MCF 10A (cell line): ENCODE measurements at places on chromosomes 1 and 21.

DNA sequence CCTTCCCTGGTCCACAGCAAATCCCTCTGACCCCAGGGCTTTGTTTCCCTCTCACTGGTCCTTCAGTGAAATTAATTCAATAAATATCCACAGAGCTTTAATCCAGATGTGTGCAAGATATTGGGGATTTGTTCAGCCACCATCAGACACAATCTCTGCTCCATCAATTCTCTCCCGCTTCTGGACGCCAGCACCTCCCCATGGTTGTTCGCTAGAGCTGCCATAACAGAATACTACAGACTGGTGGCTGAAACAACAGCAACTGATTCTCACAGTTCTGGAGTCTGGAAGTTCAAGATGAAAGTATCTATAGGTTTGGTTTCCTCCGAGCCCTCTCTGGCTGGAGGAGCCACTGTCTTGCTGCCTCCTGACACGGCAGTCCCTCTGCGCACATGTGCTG is 303.9 kb downstream of the SMYD3 start:
- no peaks in the 10 kb centered on the region for H3K27me3 ChIP-seq
- no peaks in the 10 kb centered on the region for H3K36me3 ChIP-seq
- no peak overlapping the region for H3K27ac ChIP-seq
- no peak overlapping the region for H3K4me3 ChIP-seq
- H3K4me1 ChIP-seq = no peaks in the 10 kb centered on the region

DNA sequence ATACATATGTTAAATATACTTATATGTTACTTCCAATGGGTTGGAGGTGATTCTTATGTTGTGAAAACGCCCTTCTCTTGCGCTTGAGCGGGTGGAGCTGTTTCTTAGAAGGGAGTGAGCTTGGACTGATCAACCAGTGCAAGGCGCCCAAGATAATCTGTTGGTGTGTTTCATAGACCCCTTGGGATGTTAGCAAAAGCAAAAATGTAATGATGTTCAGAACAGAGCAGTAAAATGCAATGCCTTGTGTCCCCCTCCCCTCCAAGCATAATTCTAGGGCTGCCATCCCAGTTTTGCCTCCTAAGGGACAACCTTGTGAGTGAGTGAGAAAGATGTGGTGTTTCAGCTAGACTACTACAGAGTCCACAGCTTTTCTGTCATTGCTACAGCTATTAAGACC is 6.2 kb upstream of the CD34 start:
- H3K27me3 ChIP-seq = peaks cover 12% of the 10 kb centered on the region
- H3K36me3 ChIP-seq = no peaks in the 10 kb centered on the region
- no peak for DNase-seq
- H3K4me1 ChIP-seq = peaks cover 6% of the 10 kb centered on the region

- H3K36me3 ChIP-seq = peaks cover 6% of the 10 kb centered on the region
- DNase-seq = peak; percentile 52
- peaks cover 13% of the 10 kb centered on the region for H3K4me1 ChIP-seq
- peak overlapping the region; percentile 90 for H3K27ac ChIP-seq
Observed at GRCh38 chr1:28668956-28669723, 556 bp downstream of the GMEB1 start.

- no peak for DNase-seq
- no peak overlapping the region for H3K27ac ChIP-seq
Observed at GRCh38 chr1:69833536-69833935, 265.8 kb downstream of the LRRC7 start.

DNA sequence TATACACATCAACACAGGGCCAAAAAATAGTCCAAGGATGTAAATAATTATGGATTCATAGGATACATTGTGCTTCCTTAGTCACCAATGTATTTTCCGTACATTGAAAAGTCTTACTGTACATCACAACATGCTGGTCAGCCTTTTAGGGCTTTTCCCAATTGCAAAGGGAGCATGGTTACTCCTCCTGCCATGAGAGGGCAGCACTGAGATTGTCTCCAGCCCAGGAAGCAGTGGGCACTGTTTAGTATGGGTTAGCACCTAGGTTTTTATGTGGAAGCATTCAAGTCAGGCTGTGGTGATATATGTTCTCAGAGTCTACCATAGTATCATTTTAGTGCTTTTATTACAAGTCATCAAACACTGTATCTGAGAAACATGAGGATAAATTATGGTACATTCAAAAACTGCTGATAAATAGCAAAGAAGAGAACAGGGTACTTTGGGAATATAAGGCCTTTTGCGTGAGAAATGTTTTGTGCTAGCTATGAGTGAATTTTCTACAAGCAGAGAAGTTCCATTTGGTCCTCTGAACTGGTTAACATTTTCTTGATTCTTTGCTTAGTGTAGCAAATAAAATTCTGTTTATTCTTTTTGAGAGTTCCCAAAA is 34.0 kb downstream of the ST6GALNAC5 start:
- peak; percentile 69 for DNase-seq
- H3K27me3 ChIP-seq = no peaks in the 10 kb centered on the region
- H3K36me3 ChIP-seq = no peaks in the 10 kb centered on the region
- H3K4me3 ChIP-seq = no peak overlapping the region

DNA sequence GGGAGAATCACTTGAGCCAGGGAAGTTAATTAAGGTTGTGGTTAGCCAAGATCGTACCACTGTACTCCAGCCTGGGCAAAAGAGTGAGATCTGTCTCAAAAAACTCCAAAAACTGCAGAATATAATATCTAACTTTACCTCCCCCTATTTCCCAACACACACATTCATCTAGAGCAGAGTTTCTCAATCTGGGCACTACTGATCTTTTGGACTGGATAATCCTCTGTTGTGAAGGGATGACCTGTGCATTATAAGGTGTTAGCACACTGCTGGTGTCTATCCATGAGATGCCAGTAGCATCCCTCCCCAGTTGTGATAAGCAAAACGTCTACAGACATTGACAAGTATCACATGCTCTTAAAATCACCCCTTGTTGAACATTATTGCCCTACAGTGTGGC is 61.8 kb downstream of the RGS13 start:
- H3K4me3 ChIP-seq = no peak overlapping the region
- no peak overlapping the region for H3K27ac ChIP-seq
- DNase-seq = no peak
- no peaks in the 10 kb centered on the region for H3K36me3 ChIP-seq
- H3K27me3 ChIP-seq = no peaks in the 10 kb centered on the region
- peaks cover 10% of the 10 kb centered on the region for H3K4me1 ChIP-seq

DNA sequence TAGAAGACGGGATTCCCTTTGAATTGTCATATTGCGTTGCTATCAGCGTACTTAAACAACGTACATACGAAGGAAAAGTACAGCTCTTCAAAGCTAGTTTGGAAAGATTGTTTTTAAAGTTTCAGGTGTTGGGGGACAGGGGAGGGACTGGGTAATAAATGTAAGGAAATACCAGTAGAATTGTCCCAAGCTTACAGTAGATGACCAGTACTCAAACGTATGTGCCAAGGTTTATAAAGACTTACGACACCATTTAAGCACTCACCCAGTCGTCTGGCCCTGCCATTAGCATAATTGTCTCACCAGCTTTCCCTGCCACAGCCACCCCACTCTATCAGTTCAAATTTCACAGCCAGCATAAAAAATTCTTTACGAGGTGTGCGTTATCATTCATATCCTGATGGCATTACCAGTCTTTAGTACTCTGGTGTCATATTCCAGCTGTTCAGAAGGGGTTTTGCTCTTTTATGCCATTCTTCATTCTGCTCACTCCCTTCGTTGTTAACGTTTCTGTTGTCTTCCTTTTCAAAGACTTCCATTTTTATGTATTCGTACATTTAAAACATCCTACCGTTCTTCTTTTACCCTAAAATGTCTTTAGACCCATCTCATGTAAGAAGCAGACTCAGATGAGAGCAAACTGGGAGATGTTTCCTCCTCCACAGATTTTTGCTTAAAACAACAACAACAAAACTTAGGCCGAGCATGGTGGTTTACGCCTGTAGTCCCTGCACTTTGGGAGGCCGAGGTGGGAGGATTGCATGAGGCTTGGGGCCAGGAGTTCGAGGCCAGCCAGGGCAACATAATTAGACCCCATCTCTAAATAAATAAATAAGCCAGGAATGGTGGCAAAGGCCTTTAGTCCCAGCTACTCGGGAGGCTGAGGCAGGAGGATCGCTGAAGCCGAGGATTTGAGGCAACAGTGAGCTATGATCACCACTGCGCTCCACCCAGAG is 1.0 kb upstream of the HP1BP3 start:
- peak; percentile 64 for DNase-seq
- H3K4me1 ChIP-seq = peaks cover 10% of the 10 kb centered on the region
- H3K27me3 ChIP-seq = no peaks in the 10 kb centered on the region
- peak overlapping the region; percentile 89 for H3K27ac ChIP-seq
- peaks cover 18% of the 10 kb centered on the region for H3K36me3 ChIP-seq

DNA sequence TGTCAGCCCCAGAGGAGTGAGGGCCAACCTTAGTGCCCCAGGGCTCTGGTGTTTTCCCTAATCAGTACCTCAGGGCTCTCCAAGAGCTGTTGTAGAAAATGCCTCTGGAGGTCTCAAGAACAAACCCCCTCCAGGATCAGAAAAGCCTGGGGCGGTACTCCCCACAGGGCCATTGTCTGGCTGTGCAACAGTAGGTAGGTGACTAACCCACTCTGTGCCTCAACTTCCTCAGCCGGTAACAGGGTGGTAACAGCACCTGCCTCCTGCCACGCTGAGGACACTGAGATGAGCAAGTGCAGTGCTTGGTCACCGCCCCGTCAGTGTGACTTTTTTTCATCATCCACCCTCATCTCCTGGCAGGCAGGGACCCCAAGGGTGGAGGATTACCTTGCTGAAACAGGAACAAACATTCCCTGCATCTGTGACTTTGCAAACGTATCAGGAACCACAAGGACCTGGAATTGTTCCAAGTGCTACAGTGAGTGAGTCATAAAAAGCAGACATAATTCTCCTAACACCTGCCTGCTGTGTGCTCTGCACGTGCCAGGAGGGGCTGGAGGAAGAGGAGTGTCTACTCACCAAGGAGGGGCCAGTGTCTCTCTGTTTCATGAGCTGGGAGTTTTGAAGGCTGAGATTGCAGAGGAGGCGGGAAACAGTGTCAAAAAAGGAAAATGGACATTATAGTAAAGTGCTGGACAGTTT is 440.8 kb downstream of the NPHP4 start:
- peaks cover 16% of the 10 kb centered on the region for H3K4me1 ChIP-seq
- H3K36me3 ChIP-seq = no peaks in the 10 kb centered on the region
- no peak overlapping the region for H3K27ac ChIP-seq
- peak; percentile 80 for DNase-seq
- no peak overlapping the region for H3K4me3 ChIP-seq
- H3K27me3 ChIP-seq = peaks cover 59% of the 10 kb centered on the region

DNA sequence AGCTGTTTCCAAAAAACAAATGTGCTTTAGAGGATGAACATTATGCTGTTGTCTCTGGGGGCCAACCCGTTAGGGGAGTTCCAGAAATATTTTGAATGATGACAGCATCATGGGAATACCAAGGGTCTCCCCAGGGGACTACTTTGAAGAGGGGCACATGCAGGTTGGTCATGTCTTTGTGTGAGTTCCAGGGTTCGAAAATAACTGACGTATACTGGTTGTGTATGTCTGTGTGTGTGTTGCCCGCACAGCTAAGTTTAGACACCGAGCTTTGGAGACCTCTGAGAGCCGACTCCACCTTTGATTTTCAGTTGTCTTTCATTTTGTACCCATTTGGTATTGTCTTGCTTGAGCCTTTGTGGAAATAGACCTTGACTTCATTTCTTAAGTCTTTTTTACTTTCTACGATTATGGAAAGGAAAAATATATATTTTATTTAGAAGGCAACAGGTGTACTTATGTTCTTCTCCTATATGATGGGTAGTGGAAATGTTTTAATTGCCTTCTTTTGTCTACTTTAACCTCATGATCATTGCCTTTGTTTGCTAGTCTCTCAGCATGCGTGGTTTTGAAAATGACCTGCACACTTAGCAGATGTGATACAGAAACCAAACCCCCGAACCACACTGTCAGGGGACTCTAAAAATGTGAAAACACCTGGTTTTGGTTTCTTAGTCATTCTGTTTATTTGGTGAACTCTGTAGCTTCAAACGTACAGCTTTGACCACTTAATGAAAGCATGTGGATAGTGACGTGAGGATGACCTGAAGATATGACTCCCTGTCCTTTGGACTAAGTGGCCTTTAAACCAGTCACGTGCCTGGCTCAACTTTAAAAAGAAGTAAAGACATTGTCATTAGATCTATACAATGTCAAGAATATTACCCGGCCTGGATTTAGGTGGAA is 56.5 kb downstream of the GALNT2 start:
- no peak for DNase-seq
- peaks cover 69% of the 10 kb centered on the region for H3K4me1 ChIP-seq
- H3K27me3 ChIP-seq = no peaks in the 10 kb centered on the region
- no peak overlapping the region for H3K4me3 ChIP-seq

DNA sequence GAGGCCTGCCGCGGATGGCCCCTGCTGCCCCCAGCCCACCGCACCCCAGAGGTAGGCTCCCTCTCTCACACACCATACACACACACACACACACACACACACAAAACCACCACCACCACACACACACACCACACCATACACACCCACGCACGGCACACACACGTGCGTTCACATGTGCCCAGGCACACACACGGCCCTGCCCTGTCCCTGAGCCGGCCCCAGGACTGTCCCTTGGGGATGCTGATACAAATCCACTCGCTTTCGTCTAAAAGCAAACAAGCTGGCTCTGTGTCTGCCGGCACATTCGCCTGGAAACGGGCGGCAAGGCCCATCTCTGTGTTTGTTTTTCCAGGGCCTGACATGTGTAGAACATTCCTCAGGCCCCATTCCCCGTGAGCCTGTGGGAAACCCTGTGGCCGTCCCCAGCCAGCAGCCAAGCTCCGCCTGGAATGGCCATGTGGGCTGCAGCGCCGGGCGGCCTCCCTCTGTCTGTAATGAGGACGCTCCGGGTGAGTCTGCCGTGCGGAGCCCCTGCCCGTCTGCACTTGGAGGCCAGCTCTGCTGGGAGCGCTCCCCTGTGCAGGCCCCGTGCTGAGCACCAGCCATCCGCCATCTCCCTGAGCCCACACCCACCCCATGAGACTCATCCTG is 67.4 kb downstream of the DMRTB1 start:
- no peak overlapping the region for H3K27ac ChIP-seq
- no peaks in the 10 kb centered on the region for H3K36me3 ChIP-seq
- no peak for DNase-seq
- peaks cover 15% of the 10 kb centered on the region for H3K27me3 ChIP-seq

DNA sequence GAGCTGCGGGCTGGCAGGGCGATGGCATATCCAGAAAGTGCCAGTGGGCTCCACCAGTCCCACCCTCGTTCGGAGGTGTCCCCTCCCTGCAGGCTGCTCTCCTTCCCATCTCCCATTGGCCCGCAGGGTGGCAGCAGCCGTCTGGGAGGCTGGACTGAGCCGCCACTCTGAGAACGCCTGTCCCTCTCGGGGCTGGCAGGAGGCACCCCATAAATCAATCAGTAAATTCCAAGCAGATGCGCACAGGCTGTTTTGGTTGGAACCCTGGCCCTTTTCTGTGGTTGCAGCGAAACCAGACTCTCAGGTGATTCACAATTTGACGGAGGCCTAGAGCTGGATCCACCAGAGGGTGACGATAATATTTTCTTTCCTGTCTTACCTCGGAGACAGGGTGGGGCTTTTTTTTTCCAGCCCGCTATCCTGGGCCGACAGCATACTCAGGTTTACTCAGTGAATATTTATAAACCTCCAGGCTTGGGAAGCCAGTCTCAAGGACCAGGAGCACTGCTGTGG is 99.7 kb downstream of the GLIS1 start:
- peaks cover 6% of the 10 kb centered on the region for H3K36me3 ChIP-seq
- peak; percentile 72 for DNase-seq
- no peaks in the 10 kb centered on the region for H3K27me3 ChIP-seq
- no peak overlapping the region for H3K4me3 ChIP-seq
- H3K27ac ChIP-seq = no peak overlapping the region
